ENCODE measurements at places on chromosomes 11 and 22.
A peak's percentile ranks its signal among the peaks of the same experiment; 100 is the strongest.

DNA sequence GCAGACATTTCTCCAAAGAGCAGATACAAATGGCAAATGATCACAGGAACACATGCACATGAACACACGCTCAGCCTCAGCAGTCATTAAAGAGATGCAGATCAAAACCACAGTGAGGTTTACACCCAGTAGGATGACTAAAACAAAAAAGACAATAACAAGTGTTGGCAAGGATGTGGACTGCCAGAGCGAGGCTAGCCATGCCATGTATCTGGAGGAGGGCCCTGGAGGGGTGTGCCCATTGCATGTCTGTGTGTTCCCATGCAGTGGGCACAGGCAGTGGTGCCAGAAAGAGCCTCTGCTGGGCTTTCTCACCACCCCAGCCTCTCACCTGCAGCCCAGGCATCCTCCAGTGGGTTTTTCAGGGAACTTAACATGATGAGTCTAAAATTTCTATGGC is 54.2 kb upstream of the KCNQ1OT1 start:
- no peak for DNase-seq

DNA sequence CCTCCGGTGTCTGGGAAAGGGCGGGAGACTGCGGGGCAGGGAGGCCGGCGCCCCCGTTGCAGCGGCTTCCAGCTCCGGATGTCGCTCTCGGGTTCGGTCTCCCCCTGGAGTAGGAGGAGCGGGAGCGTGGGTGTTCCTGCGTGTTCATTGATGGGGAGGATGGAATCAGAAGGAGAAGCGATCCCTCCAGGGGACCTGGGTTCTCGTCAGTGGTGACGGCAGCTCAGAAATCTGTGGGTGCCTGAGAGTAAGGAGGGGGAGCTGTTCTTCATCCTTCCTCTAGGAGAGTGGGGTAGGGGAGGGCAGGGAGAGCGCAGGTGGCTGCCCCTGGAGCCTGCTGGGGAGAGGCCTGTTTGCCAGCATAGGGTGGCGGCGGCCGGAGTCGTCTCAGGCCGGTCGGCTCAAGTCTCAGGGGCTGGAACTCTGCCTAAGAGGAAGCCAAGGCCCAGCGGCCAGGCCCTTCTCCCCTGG is 1.1 kb downstream of the UBASH3B start:
- peak; percentile 53 for DNase-seq

- no peak for DNase-seq
Observed at GRCh38 chr11:69253028-69253427, 40.9 kb upstream of the MYEOV start.

DNA sequence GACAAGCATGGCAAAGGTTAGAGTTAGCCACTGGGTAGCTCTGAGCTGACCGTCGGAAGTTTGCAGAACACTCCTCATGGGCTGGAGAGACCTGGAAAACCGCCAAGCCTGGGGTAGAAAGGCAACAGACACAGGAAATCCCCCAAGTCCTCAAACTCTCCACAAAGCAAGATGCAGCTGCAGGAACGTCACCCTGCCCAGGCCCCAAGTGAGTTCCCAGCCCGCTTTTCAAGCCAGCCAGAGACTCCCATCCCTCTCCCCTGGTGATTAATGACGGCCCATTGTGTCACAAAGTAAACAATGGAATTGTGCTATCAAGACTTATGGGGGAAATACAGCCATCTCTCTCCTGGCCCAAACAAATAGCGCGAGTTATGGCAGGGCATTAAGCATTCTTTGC is 633.0 kb downstream of the TBC1D22A start:
- DNase-seq, result no peak

Measured in 8988T (cell line).